ENCODE measurements at places on chromosomes 13 and 19.

GRCh38 chr19:58084596-58085347 is 13.3 kb downstream of the ZSCAN18 start:
- H3K4me1 ChIP-seq: no peaks in the 10 kb centered on the region
- no peak overlapping the region for H3K4me3 ChIP-seq
- no peak overlapping the region for H3K27ac ChIP-seq
- DNase-seq: no peak
- no peaks in the 10 kb centered on the region for H3K27me3 ChIP-seq

DNA sequence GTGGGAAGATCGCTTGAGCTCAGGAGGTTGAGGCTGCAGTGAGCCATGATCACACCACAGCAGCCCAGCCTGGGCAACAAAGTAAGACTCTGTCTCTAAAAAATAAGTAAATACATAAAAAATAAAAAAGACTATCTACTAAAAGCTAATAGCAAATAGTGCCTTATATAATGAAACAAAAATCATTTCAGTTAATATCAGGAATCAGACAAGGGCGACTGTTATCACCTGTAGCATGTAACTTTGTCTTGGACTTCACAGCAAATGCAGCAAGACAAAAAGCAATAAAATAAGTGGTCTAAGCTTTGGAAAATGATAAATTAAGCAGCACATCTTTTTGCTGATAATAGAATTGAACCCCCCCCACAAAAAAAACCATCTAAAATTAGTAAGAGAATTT is 21.2 kb upstream of the GPI start:
- H3K36me3 ChIP-seq: peaks cover 39% of the 10 kb centered on the region
- no peaks in the 10 kb centered on the region for H3K27me3 ChIP-seq
- H3K4me3 ChIP-seq: no peak overlapping the region
- peaks cover 3% of the 10 kb centered on the region for H3K4me1 ChIP-seq
- H3K27ac ChIP-seq: no peak overlapping the region

- peaks cover 75% of the 10 kb centered on the region for H3K27me3 ChIP-seq
- DNase-seq: no peak
- H3K27ac ChIP-seq: no peak overlapping the region
- peaks cover 7% of the 10 kb centered on the region for H3K4me1 ChIP-seq
- H3K4me3 ChIP-seq: no peak overlapping the region
Observed at GRCh38 chr19:35862528-35862927, 5.8 kb downstream of the KIRREL2 start.

- H3K36me3 ChIP-seq: peaks cover 2% of the 10 kb centered on the region
- no peak overlapping the region for H3K27ac ChIP-seq
- no peaks in the 10 kb centered on the region for H3K27me3 ChIP-seq
- DNase-seq: no peak
Observed at GRCh38 chr13:50156140-50156539, 140.9 kb downstream of the KCNRG start.

DNA sequence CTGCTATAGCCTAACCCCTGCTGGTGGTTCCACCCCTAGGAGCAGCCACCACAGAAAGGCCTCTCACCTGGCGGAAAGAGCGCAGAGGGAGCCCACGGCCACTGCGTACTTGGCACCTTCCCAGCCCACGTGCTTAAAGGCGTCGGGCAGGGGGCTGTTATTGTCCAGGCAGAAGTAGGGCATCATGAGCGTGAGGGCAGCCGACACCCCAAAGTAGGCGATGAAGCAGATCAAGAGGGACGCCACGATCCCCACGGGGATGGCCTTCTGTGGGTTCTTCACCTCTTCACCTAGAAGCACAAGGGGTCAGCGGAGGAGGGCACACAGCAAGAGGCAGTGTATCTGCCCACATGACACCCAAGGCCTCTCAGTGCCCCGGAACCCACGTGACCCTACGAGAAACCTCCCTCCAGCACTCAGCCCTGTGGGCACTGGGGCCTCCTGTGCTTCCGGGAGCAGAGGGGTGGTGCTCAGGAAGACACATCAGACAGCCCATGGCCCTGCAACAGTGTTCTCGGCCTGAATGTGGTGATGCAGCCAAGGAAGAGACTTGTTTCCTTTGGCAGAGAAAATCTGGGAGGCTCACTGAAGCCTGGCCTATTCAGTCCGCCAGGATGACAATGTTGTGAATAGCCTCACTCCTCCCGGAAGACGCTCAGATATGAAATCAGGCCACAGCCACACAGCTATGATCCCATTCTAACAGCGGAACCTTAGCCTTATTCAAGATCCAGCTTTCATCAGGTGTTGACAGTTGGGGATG is 72.1 kb downstream of the SLC7A1 start:
- H3K4me1 ChIP-seq: peaks cover 47% of the 10 kb centered on the region
- H3K4me3 ChIP-seq: no peak overlapping the region
- DNase-seq: no peak
- peak overlapping the region; percentile 56 for H3K27ac ChIP-seq
- H3K36me3 ChIP-seq: peaks cover 54% of the 10 kb centered on the region
